ENCODE measurements at places on chromosomes 2 and 18.

DNA sequence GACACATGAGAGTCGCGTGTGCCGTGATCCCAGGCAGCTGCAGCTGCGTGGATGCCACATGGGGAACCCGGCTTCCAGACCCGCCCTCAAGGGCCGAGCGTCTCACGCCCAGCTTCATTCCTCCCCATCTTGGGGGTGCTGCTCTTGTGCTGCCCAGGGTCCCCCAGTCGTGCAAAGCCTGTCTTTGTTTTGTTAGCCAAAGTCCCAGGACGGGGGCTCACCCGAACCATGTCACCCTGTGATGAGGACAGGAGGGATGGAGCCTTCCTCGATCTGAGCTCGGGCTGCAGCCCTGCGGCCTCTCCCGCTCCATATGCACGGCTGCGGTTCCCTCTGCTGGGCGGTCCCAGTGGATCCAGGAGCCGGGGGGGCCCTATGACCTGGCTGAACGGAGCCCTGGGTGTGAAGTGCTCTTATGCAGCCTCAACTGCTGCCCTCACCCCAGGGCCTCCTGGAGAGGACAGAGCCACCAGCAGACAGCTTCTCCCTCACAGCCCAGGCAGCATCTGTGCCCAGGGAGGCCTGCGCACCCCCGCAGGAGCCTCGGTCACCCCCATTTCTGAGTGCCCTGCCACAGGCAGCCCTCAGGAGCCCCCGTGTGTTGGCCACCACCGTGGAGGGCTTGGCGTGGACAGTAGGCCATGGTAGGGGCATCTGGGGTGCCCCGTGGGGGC lies 99.0 kb upstream of the CTDP1 start:
- H3K4me1 ChIP-seq: peaks cover 24% of the 10 kb centered on the region
- DNase-seq: peak; percentile 30
- no peak overlapping the region for H3K4me3 ChIP-seq
- no peak overlapping the region for H3K27ac ChIP-seq
- no peaks in the 10 kb centered on the region for H3K27me3 ChIP-seq

DNA sequence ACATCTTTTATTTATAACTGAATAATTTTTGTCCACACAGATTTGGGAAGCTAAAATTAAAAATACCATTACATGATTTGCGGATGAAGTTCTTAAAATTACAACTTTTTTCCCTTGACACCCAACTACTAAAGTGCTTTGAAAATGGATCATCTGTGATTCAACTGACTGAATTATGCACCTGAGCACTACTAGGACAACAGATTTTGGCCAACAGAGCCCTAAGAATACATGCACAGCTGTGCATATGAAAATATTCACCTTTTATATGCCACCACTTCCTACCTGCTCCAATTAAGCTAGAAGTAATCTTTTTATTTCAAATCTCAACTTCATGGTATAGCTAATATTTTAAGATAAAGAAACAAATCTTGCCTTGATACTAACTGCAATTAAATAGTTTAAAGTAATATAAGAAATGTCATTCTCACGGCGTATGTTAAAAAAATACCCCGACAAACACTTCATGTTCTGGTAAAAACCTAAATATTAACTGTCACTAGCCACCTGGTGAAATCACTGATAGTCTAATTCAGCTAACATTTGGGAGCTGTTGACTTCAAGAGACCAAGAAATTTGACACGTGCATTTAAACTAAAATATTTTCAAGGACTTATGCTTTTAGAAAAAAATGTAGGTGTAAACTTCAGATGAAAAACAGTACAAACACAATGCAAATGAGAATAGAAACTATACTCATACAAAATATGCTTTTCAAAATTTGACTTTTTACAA lies 153.7 kb downstream of the SRBD1 start:
- no peaks in the 10 kb centered on the region for H3K27me3 ChIP-seq

- H3K4me1 ChIP-seq: no peaks in the 10 kb centered on the region
- H3K27me3 ChIP-seq: no peaks in the 10 kb centered on the region
- no peak overlapping the region for H3K4me3 ChIP-seq
- DNase-seq: no peak
- no peak overlapping the region for H3K27ac ChIP-seq
- no peaks in the 10 kb centered on the region for H3K36me3 ChIP-seq
These were observed 42.5 kb upstream of the PID1 start for GRCh38 chr2:229313591-229313990.

DNA sequence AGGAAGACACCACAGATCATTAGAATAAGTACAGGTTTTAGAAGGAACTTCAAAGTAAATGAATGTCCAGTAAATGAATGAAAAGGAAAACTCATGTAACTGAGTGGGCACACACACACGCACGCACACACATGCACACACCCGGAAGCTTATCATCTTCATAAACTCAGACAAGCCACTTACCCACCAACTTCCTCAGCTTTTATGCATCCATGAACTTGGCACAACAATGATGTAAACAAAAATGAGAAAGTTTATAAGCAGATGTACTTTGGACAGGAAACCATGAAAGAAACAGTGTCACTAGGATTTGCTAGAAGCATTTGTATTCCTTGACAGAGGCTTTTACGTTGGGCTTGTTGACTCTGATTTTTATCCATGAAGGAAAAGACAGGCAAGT lies 23.2 kb downstream of the RNF152 start:
- DNase-seq: no peak
- H3K4me1 ChIP-seq: no peaks in the 10 kb centered on the region
- peaks cover 4% of the 10 kb centered on the region for H3K36me3 ChIP-seq
- no peaks in the 10 kb centered on the region for H3K27me3 ChIP-seq
- H3K27ac ChIP-seq: no peak overlapping the region
- no peak overlapping the region for H3K4me3 ChIP-seq

DNA sequence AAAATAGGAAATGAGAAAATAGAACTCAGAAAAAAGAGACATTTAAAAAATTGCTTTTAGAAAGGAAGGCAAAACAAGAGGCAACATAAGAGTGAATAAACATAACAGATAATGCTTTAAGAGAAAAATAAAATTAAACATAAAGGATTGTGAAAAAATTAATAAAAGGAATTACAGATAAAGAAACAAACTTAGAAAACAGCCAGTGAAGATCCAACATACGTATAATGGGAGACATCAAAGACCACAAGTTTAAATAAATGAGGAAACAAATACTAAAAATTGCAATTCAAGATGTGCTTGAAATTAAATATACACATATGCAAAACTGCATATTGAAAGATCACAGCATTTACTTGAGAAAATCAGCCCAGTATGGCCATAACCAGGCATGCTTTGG lies 448.9 kb downstream of the NBAS start:
- DNase-seq: no peak
- H3K27ac ChIP-seq: no peak overlapping the region
- no peak overlapping the region for H3K4me3 ChIP-seq
- no peaks in the 10 kb centered on the region for H3K36me3 ChIP-seq
- H3K27me3 ChIP-seq: no peaks in the 10 kb centered on the region
- H3K4me1 ChIP-seq: no peaks in the 10 kb centered on the region

GRCh38 chr18:48634491-48634890 lies 95.7 kb downstream of the CTIF start:
- H3K27ac ChIP-seq: no peak overlapping the region
- no peak for DNase-seq
- H3K27me3 ChIP-seq: no peaks in the 10 kb centered on the region
- H3K4me1 ChIP-seq: no peaks in the 10 kb centered on the region

- no peaks in the 10 kb centered on the region for H3K27me3 ChIP-seq
- no peak overlapping the region for H3K27ac ChIP-seq
- no peaks in the 10 kb centered on the region for H3K36me3 ChIP-seq
- DNase-seq: no peak
- H3K4me1 ChIP-seq: no peaks in the 10 kb centered on the region
- H3K4me3 ChIP-seq: no peak overlapping the region
These were observed 707.0 kb upstream of the ZEB2 start for GRCh38 chr2:145226901-145227300.

DNA sequence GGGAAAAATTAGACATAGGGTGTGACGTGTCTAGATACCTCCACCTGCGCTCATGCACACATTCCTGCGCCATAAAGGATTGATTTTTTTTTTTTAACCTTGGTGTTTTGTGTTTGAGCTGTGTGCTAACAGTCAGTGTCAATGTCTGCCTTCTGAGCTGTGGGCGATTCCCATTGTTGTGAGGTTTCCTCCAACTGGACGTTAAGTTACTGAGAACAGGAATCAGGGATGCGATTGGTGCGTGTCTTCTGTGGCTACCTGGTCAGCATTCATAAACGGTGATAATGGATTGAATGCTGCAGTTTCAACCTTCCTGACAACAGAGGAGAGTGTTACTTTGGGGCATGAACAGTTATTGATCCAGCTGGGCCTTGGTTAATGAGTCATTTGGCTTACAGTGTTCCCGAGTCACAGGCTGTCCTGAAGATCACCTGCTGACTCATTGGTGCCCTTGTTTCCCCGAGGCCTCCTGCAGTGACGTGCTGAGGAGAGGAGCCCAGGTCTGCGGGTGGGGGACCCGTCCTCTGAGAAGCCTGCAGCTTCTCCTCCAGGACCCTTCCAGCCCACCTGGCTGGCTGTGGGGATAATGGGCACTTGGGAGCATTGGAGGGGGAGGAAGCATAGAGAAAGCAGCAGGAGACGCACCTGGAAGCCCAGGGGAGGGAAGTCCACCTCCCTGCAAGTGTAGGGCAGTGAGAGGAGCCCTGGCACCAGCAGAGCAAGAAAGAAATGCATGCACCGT lies 25.8 kb upstream of the CABYR start:
- no peaks in the 10 kb centered on the region for H3K4me1 ChIP-seq
- DNase-seq: peak; percentile 60
- no peaks in the 10 kb centered on the region for H3K27me3 ChIP-seq
- no peak overlapping the region for H3K4me3 ChIP-seq

DNA sequence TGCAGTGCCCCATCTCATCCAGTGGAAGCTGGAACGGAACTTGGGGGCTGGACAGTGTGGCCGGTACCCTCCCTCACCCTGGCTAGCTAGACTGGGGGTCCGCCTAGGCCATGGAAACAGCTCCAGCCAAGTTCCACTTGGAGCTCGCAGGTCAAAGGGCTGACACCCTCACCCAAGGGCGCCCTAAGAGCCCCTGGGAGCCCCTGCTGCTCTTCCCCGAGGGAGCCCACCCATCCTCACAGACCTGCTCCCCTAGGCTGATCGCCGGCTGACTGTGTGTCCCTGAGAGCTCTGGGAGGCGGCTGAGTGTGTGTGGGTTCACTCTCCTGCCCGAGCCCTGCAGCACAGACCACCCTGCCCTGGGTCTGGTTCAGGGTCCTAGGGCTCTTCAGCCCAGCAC lies 118.2 kb upstream of the OTOS start:
- no peaks in the 10 kb centered on the region for H3K27me3 ChIP-seq
- H3K4me3 ChIP-seq: no peak overlapping the region
- DNase-seq: no peak
- no peaks in the 10 kb centered on the region for H3K36me3 ChIP-seq

- no peak overlapping the region for H3K27ac ChIP-seq
- no peaks in the 10 kb centered on the region for H3K4me1 ChIP-seq
- H3K4me3 ChIP-seq: no peak overlapping the region
- no peak for DNase-seq
- H3K27me3 ChIP-seq: no peaks in the 10 kb centered on the region
These were observed 133.1 kb downstream of the TXNL1 start for GRCh38 chr18:56505293-56505692.

DNA sequence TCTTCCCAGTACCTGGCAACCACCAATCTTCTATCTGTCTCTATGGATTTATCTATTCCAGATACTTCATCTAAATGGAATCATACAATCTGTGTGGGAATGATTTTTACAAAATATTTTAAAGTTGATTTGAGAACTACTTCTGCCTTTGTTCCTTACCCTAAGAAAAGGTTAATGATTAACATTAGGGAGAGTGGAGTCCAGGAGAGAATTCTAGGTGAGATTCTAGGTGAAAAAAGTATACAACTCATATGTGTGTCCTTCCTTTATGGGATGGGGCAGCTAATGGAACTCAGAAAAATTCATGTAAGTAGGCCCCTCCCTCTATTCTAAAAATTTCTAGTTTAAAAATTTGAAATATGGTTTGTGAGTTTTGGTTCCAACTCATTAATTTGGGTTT lies 35.9 kb upstream of the WDSUB1 start:
- H3K4me1 ChIP-seq: no peaks in the 10 kb centered on the region
- H3K36me3 ChIP-seq: no peaks in the 10 kb centered on the region
- no peaks in the 10 kb centered on the region for H3K27me3 ChIP-seq
- no peak for DNase-seq

- H3K27ac ChIP-seq: no peak overlapping the region
- no peaks in the 10 kb centered on the region for H3K4me1 ChIP-seq
- DNase-seq: no peak
- H3K27me3 ChIP-seq: no peaks in the 10 kb centered on the region
- H3K4me3 ChIP-seq: no peak overlapping the region
- no peaks in the 10 kb centered on the region for H3K36me3 ChIP-seq
These were observed 448.9 kb upstream of the ETAA1 start for GRCh38 chr2:66948234-66948633.

DNA sequence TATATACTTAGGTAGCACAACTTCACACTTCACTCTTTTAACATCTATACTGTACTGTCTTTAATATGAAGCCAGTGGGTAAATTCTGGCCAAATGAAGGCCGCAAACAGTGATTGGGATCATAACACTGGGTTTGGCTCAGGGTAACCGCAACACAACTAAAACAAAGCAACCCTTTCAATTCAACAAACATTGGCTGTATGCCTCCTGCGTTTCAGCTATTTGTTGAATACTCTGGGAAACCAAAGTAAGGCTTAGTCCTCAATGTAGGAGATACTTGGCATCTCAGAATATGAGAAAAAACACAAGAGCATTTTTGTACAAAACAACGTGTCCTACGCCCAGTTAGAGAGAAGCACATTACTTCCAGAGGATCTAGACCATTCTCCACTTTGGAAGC lies 693.3 kb upstream of the KLHL29 start:
- no peak overlapping the region for H3K27ac ChIP-seq
- no peaks in the 10 kb centered on the region for H3K4me1 ChIP-seq
- H3K36me3 ChIP-seq: no peaks in the 10 kb centered on the region
- no peaks in the 10 kb centered on the region for H3K27me3 ChIP-seq
- no peak overlapping the region for H3K4me3 ChIP-seq
